Endothelial cell of umbilical vein (primary cell): ENCODE measurements at places on chromosomes 1 and 21.

- DNase-seq: no peak
Measured at GRCh38 chr1:239483391-239483790, 97.0 kb downstream of the CHRM3 start.

DNA sequence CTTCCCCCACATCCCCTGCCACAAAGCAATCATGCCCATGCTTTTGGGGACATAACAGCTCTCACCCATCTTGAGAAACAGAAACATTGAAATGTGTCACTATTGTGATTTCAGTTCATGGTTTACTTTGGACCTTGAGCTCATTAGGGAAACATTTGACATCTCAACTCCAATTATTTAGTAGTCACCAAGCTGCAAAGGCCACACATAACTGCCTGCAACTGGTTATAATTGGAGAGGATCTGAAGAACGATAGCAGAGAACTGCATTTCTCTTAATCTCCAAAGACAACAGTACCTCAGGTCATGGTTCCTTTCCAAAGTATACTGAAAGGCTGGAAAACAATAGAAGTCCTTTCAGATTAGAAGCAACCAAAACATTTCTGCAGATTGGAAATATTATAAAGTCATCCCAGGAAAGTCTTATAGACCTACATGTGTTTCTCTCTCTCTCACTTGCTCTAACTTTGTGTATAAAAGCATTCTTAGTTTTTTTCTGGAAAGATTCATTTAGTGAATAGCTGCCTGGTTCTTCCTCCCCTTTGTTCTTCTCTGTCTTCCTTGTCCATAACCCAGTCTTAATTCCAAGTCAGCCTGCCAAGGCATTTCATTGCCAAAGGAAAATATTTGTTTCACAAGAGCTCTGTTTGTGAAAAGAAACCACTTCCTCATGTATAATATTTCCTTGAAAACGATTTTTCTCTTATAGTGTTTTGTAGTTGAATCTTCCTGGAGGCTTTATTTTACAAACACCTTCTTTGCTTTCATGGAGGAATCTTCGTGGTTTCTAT is 426.8 kb downstream of the ADGRL2 start:
- DNase-seq: peak; percentile 79

- no peak for DNase-seq
Measured at GRCh38 chr1:151166505-151166956, 587 bp downstream of the SCNM1 start.

GRCh38 chr1:174023440-174023839 is 1.3 kb upstream of the RC3H1 start:
- DNase-seq: peak; percentile 64

DNA sequence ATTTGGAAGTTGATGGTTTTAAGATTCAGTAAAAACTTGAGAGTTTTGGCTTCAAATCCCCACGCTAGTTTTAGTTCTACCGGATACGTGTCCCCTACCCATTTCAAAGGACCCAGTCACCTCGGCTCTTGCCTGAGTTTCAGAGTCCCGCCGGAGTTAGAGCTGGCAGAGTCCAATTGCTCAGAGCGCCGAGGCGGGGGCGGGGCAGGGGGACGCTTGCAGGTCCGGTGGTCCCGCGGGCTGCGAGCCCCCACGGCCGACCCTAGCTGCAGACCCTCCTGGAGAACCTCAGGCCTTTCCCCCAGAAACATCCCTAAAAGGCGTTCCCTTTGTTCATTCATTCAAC is 765 bp upstream of the VPS45 start:
- DNase-seq: no peak

- DNase-seq: no peak
Measured at GRCh38 chr1:66336641-66336990, 197.3 kb upstream of the SGIP1 start.
